Kasumi-1 (cell line): ENCODE measurements at places on chromosomes 1 and 21.

- DNase-seq = peak; percentile 46
These were observed 17.5 kb downstream of the GTF2B start for GRCh38 chr1:88873737-88874349.

- no peak for DNase-seq
These were observed 89.3 kb upstream of the EDEM3 start for GRCh38 chr1:184843732-184844495.

- no peak for DNase-seq
These were observed 76.4 kb downstream of the SPATA46 start for GRCh38 chr1:162300057-162300917.

- DNase-seq = no peak
These were observed 180.6 kb downstream of the COL24A1 start for GRCh38 chr1:85975912-85976371.

DNA sequence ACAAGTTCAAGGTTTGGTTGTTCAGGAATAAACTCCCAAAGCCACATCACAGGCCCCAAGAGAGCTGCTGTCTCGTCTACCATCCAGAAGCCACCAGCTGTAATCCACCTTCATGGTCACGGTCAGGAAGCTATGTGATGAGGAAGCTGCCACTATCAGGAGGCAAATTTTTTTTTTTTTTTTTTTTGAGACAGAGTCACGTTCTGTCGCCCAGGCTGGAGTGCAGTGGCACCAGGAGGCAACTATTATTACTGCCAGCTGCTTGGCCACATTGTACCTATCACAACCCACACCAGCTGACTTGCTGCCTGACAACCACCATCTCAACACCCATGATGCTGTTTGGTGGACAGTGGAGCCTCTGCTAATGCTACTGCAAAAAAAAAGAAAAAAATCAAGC, 124.1 kb downstream of the OMA1 start:
- DNase-seq = no peak

- no peak for DNase-seq
These were observed 30.5 kb upstream of the SOAT1 start for GRCh38 chr1:179263121-179263520.

DNA sequence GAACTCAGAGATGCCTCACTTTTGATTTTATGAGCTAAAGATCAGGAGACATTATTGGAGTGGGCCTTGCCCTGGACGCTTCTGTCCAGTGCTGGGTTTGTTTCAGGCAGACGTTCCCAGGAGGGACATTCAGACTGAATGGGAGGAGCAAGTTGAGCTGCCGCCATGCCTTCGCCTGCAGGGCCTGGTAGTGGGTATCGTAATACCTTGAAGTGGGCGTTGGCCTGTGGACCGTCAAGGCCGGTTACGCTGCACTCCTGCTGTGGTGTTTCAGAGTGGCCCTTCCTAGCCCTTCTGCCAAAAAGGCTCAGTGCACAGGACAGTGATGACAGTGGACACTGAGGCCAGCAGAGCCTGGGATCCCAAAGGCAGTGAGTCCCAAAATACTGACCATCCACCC, 1.6 kb downstream of the FAM3B start:
- no peak for DNase-seq

DNA sequence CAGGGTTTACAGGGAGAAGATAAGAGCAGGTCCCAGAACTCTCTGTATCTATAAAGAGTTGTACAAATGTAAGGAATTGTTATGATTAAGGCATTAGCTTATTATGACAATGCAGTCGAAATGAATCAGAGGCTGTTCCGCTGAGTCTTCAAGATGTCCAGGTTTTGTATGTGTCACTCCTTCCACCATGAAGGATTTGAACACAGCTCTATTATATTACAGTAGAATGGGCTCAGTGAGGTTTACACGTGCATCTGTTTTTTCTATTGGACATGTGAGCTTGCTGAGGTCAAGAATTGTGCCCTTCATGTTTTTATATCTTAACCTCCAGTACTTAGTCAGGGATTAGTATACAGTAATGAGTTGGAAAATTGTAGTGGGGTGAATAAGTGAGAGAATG, 86.3 kb downstream of the MPZL1 start:
- DNase-seq = no peak

- no peak for DNase-seq
These were observed 5.0 kb downstream of the TMEM125 start for GRCh38 chr1:43274804-43275180.

- no peak for DNase-seq
These were observed 279.0 kb downstream of the MATN1 start for GRCh38 chr1:30444401-30444800.

GRCh38 chr1:199089393-199090122, 450.7 kb downstream of the PTPRC start:
- peak; percentile 55 for DNase-seq

DNA sequence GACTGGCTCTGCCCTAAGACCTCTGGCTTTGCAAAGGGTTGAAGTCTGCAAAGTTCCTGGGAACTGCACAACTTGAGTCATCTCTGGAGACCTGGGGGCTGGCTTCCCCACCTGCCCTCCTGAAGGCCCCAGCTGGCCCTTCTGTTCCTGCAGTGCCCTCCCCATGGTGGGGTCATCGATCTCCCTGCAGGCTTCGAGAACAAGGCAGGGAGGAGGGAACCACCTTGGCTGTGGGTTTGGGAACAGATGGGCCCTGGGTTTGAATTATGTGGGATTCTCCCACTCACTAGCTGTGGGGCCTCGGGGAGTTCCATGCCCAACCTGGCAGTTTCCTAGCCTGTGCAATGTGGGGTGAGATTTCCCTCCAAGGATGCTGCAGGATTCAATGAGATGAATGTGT, 310.2 kb downstream of the PTPRU start:
- DNase-seq = no peak

- DNase-seq = no peak
These were observed 64.9 kb downstream of the TAS1R2 start for GRCh38 chr1:18794561-18794960.

DNA sequence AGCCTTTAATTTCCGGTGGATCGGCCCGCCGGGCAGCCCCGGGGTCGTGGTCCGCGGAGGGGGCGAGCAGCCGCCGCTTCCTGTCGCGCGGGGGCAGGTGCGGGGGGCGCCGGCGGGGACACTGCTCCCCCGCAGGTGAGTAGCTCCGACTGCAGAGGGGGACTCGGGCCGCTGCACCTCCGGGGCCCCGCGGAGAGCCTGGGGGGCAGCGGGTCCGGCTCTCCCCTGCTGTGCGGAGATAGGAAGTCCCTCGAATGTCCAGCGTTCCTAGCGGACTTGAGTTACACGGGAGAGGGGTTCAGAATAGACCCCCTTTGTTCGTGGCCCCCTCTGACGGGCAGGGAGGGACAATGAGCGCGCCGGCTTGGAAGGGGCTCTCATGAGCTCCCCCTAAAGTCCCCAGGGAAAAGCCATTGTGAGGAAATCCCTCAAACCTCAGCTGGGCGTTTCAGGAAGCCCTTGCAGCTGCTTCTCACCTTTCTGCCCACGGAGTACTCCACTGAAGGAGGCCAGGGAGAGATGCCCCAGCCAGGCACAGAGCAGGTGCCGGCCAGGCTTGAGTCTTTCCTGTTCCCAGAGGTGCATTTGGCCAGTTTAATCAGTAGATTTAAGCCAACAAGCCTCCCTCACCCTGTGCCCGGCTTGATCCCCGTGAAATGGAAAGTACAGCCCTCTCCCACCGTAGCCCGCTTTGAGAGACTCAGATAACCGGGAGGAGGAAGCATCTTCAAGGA, 925 bp downstream of the PDE9A start:
- peak; percentile 16 for DNase-seq

- no peak for DNase-seq
These were observed 3.4 kb upstream of the WNT2B start for GRCh38 chr1:112505400-112505785.

- DNase-seq = no peak
These were observed 114.3 kb downstream of the SLC35F3 start for GRCh38 chr1:234018816-234019215.

DNA sequence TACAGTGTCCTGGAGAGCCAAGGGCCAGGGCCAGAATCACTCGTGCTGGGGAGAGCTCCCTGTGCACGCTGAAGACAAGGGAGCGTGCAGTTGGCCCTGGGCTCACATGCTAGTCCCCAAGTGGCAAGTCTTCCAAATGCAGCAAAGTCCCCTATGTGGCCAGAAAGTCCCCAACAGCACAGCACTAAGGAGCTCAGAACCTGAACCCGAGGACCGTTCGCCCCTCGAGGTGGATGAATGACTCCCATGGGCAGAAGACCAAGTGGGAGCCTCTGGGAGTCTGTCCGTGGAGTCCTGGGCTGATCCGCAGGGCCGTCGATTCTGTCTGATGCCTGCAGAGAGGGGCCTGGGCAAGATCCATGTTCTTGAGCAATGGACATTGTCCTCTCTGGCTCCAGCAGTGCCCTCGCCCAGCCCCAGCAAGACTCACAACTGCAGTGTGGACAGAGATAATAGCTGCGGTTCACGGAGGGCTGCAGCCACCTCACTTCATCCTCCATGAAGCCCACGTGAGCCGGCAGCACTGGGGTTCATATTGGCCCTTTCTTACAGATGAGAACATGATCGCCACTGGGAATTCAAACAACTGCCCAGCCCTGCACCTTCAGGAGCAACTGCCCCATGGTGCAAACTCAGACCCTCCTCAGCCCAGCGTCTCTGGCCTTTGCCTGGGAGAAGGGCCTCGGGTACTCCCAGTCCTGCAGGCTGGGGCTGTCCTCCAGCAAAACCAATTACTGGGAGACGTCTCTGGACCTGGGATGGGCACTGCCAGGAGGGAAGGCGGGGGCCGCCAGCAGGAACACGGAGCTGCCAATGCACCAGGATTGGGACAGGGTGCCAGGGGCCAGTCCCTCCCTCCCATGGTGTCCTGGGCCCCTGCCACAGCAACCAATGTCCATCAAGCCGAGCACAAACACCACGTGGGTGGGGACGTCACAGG, 243.7 kb downstream of the NPHP4 start:
- DNase-seq = no peak

DNA sequence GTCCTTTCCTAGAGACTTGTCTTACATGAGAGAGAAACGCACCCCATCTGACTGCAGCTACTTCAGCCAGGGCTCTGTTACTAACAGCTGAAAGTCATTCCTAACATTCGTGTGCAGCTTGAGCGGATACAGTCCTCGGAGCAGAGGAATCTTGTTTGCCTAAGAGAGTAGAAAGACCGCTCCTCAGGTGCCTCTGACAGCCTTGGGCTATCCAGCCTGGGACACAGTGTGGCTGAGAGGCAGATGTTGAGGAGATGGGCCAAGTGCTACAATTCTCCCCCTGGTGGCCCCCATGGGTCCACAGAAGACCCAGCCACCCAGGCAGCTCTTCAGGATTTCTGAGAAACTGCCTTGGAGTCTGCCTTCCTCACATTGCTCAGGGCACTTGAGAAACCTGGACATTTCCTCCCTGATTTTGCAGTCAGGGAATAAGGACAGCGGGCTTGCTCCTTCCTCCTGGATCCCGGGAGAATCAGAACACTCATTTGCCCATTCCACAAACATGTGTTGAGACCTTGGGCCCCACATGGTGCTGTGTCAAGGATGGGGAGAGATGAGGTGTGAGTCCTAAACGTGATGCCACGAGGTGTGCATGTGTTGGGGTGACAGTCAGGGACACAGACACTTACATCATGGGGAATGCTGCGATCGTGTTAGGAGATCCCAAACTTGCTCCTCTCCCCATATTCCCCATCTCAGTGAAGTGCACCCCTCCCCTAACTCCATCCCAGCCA, 13.1 kb downstream of the TRIM62 start:
- no peak for DNase-seq

DNA sequence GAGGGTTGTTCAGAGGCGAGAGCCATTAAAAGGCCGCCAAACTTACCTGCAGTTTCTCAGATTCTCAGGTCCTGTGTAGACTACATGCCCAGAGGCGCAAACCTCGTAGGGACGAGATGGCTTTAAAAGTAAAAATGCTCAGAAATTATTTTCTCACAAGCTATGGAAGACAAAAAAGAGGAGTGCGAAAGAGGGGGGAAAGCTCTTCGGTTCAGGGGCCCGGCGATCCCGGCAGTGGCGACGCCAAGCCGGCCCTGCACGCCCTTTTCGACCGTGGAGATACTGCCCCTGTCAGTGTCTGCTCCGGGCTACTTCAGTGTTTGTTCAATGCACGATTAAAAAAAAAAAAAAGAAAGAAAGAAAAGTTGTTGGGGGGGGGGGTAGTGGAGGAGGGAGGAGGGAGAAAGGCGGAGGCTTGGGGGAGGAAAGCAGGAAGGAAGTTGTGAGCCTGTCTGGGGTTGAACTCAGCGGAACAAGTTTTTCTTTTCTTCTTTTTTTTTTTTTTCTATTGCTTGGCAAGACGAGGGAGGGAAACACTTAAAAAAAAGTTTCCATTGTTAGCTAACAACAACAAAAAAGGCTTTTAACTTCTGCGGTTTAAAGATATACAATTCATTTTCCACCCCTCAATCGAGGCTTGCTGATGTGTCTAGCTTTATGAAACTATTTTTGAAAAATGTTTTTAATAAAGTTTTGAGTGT, at the start of gene ITPKB:
Gene ITPKB (minus strand): TSS at position 288 of the 701 bp plus-strand sequence. CDS start 1,824 bp downstream, outside the sequence.
- DNase-seq = peak; percentile 83

DNA sequence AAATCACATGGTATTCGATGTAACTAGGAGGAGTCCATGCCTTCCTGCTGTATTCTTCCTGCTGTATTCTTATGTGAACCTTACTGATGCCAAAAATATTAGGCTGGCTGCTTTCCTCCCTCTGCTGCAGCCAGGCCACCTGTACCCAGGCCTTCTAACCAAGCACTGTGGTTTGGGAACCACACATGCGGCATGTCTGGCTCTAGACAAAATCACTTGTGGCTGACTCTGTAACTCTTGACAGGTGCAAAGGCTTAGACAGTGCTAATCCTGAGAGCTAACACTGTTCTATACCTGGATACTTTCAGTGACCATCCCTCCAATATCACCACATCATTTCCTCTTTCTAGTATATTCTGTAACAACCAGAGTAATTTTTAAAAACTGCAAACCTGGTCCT, 67.7 kb downstream of the PCP4 start:
- no peak for DNase-seq

- DNase-seq = no peak
These were observed 60.8 kb upstream of the IVNS1ABP start for GRCh38 chr1:185377831-185378230.
